ENCODE measurements at places on chromosomes 1 and 21.

DNA sequence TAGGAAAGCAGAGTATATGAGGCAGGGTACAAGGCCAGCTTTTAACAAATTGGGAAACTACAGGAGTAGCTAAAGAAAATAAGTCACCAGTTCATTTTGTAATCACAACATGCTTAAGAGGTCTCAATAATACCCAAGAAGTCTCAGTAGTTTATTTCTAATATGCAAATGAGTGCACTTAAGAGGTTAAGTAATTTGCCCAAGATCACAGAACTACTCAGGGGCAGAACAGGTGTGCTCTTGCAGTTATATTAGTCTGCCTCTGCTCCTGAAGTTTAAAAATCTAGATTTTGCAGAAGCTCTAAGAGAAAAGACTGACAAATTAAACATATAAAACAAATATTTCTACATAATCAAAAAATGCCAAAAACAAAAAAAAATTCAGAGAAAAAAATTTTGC is 6.9 kb downstream of the EPS15 start:
- DNase-seq: no peak

- DNase-seq: no peak
These were observed 266.2 kb downstream of the LMO4 start for GRCh38 chr1:87594736-87595383.

GRCh38 chr1:226128487-226129075 is 58.0 kb downstream of the ACBD3 start:
- peak; percentile 42 for DNase-seq

GRCh38 chr1:232579466-232579865 is 50.5 kb downstream of the SIPA1L2 start:
- DNase-seq: no peak

- no peak for DNase-seq
These were observed 81.3 kb downstream of the SYF2 start for GRCh38 chr1:25150985-25151495.

GRCh38 chr1:157142765-157143423 is 4.7 kb upstream of the ETV3 start:
- no peak for DNase-seq

DNA sequence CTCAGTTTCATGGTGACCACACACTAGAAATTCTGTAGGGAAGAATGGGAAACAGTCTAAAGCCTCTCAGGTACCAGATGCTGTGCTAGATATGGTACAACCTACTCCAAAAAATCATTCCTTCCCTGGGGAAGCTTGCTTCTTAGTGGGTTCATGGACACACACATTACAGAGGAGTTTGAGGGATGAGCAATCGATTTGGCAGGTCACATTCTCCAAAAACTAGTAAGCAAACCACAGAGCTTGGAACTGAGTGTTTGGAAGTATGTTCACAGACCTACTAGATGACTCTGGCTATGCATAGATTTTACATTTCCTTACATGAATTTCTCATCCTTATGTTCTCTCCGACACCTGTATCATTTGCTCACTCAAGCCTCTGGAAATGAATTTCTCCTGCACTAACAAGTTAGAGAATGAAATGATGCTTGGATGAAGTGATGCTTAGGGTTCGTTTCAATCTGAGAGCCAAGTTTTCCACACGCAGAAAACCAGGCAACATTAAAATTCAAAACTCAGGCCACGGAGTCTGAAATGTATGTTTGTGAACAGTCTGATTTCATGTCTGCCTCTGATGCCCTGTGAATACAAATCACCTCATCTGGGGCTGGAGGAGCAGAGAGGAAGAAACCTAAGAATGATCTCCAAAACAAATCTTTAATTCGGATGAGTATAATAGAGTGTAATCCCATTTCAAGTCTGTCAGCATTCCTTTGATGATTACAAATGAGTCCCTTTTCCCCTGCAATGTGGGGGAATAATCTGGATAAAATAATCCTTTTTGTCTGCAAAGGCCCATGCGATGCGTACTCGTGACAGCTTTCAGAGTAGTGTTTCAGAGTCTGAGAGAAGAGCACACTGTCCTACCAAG is 11.0 kb downstream of the EVA1C start:
- no peak for DNase-seq

GRCh38 chr1:226731257-226731893 is 7.7 kb downstream of the ITPKB start:
- no peak for DNase-seq
